ENCODE measurements at places on chromosomes 1 and 21.
A peak's percentile ranks its signal among the peaks of the same experiment; 100 is the strongest.

DNA sequence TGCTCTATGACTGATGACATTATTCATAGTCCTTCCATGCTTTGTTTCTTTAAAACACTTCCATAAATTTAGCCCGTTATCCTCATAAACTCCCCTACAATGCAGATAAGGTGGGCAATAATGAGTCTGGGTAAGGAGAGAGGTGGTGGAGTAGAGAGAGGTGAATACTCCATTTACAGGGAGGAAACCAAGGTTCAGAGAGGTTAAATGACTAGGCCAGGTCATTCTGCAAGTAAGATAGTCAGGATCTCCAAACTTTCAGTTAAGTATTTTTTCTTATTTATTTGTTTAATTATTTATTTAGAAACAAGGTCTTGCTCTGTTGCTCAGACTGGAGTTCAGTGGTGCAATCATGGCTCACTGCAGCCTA lies 26.1 kb downstream of the PAFAH2 start:
- no peak for DNase-seq

DNA sequence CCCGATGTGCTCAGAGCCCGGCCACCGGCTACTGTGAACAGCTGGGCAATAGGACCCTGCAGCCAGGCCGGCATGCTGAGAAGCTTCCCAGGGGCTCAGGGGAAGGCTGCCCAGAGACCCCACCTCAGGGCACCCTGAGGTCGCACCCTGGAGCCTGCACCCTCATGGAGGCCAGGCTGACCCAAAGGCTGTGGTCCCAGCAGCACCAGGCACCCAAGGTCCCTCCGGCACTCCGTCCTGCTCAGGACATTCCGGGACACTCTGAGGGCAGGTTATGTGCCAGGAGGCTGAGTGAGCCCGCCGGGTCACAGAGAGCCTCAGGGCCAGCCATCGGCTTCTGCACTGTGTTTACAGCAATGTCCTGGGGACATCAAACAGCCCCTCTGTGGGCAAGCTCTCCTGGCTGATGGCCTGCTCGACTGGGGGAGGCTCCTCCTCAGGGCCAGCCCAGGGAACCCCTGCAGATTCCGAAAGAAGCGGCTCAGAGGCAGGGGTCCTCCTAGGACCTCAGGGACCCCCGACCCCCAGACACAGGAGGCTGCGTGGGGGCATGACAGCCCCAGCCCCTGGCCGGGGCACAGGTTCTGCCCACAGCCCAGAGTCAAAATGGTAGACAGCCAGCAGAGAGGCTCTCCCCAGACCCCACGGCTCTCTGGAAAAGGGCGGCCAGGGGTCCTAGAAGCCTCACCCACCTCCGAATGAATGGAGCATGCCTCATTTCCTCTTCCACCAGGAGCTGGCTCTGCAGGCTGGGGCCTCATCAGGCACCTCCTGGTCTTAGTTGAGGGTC lies 8.2 kb downstream of the SLC19A1 start:
- DNase-seq = no peak

- no peak for DNase-seq
Measured at GRCh38 chr1:29297450-29297849, 61.1 kb downstream of the PTPRU start.

- no peak for DNase-seq
Measured at GRCh38 chr1:237834461-237834860, 56.3 kb downstream of the ZP4 start.

DNA sequence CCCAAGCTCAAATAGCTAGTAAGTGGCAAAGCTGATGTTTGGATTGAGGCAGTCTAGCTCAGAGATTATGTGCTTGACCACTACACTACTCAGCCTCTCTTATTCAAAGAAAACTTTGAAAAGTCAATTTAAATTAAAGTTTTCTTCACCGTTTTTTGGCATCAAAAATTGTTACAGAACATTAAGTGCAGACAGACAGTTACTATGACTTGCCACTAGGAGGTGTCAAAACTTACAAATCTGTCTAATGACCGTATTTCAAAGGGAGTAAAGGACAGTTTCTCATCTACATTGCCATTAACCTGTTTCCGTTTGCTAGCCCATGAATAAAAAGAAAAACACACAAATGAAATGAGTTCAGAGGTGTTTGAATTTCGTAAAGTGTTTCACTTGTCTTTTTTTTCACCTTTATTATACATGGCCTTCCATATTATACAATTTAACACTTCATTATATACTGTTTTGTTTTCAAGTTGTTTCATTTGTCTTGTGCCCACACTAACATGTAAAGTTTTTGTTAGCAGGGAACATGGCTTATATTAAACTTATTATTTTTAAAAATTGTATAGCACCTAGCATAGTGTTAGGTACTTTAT lies 57.4 kb upstream of the MTF2 start:
- DNase-seq = peak; percentile 14

DNA sequence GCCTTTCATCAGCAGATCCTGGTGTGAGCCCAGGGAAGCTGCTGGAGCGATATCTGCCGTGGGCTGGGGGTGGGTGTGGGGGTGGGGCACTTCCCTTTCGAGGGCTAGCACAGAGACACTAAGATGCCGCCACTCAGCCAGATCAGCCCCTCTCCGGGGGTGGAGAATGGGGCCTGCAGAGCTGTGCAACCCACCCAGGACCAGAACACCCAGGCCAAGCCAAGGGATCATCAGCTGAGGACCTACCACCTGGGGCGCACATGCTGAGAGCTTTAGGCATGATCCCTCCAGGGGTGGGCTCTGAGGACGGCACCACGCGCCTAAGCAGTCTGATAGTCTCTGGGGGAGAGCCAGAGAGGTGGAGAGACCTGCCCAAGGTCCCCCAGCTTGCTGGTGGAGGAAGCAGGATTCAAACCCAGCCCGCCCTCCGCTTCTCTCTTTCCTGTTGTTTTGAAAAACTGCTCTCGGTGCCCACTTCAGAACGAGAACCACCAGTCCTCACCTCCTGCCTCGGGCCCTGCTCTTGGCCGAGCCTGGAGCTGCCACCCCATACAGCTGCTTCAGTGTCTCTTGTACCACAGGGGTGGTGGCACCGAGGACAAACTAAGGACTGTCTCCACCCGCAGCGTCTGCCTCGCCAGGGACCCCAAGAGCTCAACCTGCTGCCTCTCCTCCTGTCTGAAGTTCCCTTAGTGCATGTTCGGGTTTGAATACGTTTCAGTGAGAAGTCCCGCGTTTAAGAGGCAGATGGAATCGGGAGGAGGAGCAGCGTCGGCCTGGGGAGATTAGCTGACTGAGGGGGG lies 39.7 kb upstream of the RUNX3 start:
- no peak for DNase-seq

DNA sequence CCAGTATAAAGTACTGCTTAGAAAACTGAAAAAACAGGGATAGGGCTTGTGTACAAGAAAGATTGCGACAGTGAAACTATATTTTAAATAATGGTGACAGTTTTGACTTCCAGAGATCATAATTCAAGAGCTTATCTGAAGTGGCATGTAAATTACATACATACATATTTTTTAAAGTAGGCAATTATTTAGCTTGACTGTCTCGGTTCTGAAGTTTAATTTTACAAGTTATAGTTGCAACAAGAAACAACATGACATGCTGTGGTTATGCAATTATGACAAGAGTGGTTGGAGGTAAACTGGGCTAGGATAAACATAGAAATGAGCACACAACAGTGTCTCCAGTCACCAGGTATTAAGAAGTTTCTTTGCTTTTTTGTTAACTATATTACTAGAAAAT lies 4.1 kb downstream of the C1orf21 start:
- DNase-seq = no peak

- no peak for DNase-seq
Measured at GRCh38 chr1:12179111-12179519, 12.3 kb downstream of the TNFRSF1B start.

GRCh38 chr1:3231245-3231644 lies 162.2 kb downstream of the PRDM16 start:
- no peak for DNase-seq

- DNase-seq = no peak
Measured at GRCh38 chr1:239718997-239719628, 332.7 kb downstream of the CHRM3 start.

Data from DMS153 (cell line).